ENCODE measurements at places on chromosomes 1 and 21. TPM values are rescaled to one million over a fixed set of nuclear protein-coding genes. Genes with fewer than 3 reads are reported as not detected.

Gene RHOU
- total RNA-seq = 42.7 TPM

Gene CZIB
- total RNA-seq = 74.4 TPM

Gene NR0B2
- total RNA-seq = not detected

Gene VWA5B1
- not detected for total RNA-seq

Gene ITLN2
- total RNA-seq = 6.4 TPM

Gene TTLL7
- total RNA-seq = 5.2 TPM
